ENCODE measurements at places on chromosomes 13 and 19.

DNA sequence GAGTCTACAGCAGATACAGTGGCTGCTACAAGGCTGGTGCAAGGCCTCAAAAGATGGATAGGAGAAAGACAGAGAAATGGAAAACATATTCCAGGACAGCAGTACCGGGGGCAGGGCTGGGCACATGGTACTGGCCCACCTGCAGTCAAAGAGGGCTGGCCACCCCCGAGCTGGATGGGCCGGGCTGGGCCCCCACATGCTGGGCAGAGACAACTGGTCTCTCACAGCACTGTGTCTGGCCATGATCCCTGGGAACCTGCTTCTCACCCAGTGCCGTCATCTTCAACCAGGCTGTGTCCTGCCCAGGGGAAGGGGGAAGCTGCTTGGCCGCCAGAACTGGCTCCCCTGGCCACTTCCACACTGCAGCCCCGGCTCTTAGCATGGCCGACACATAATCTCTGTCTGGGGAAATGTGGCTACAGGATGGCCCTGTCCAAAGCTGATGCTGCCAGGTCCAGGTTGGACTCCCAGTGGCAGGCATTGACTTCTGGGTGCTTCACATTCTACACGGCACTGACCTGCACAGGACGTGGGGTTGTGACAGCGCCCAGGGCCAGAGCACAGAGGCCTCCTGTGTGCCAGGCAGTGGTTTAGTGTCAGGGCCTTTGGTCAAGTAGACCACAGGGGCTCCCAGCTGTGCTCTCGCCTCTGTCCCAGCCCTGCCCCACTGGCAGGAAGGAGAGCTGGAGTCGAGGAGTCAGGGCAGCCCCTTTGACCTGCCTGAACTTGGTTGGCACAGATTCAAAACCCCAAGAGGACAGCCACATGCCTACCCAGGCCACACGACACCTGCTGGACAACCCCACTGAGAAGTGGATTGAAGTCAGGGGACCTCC lies 21.7 kb downstream of the PEPD start:
- no peak for DNase-seq

GRCh38 chr13:29355029-29355428 lies 240.5 kb downstream of the SLC7A1 start:
- no peak for DNase-seq

- no peak for DNase-seq
These were observed 370.3 kb upstream of the ATXN8OS start for GRCh38 chr13:69737129-69737935.

DNA sequence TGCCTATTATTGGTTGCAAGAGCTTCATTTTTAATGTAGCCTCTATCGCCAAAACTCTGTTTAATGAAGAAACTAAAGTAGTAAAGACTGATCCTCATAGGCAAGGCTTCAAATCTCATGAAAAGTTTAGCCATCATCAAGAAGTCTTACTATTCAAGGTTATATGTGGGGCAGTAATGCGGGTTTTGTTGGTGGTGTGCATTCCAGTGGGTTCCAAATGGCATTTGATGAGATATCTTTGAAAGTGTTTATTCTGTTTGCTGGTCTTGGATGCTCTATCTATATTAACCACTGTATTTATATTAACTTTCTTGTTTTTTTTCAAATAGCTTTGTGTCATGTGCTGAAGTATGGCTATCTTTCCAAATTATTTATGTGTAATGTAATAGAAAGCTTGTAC lies 72.2 kb downstream of the SERTM1 start:
- DNase-seq, result no peak

- no peak for DNase-seq
These were observed 1.5 kb downstream of the AKT2 start for GRCh38 chr19:40283414-40284250.

GRCh38 chr19:49916839-49917733 lies 11.9 kb upstream of the ATF5 start:
- no peak for DNase-seq

GRCh38 chr13:82220641-82221040 lies 1661.6 kb downstream of the SLITRK1 start:
- no peak for DNase-seq

DNA sequence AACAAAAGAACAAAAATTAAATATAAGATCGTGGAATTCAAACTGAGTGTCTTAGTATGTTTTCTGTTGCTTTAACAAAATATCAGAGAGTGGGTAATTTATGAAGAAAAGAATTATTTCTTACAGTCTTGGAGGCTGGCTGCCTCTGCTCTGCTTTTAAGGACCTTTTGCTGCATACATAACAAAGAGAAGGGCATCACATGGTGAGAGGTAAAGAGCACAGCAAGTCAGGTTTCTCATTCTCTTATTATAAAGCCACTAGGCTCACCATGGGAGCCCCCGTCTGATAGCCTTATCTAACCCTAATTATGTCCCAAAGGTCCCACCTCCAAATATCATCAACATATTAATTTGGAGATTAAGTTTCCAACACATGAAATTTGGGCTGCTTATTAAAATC lies 231.3 kb downstream of the SLITRK6 start:
- DNase-seq, result no peak

DNA sequence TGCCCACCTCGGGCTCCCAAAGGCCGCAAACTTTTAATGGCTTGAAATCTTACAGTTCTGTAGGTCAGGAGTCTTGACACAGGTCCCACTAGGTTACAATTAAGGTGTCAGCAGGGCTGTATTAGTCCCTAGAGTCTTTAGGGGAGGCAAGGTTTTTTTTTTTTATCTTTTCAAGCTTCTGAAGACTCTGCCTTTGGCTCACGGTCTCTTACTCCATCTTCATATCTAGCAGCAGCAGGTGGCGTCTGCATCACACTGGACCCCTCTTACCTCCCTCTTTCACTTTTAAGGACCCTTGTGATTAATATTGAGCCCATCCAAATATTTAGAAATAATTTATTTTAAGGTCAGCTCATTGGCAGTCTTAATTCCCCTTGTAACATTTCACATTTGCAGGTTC lies 11.6 kb downstream of the MIR17HG start:
- DNase-seq, result no peak

- no peak for DNase-seq
These were observed 94.3 kb upstream of the MBNL2 start for GRCh38 chr13:97127842-97128241.

DNA sequence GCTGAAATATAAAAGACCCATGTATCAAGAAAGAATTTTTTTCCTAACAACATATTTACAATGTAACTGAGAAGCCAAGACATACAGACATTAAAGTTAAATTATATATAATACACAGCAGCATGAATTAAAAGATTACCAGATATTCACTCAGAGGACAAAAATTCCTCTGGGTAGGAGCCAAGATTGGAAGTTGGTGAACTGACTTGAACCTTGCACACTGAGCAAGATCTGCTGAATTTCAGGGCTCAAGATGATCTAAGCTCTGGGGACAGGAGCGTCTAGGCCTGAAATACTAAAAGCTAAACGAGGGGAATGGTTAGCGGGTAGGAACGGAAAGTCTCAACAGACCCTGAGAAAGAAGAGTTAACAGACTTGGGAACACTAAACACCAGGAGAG lies 8.5 kb downstream of the FOXO1 start:
- DNase-seq, result no peak

GRCh38 chr13:108346376-108346775 lies 76.9 kb downstream of the TNFSF13B start:
- DNase-seq, result no peak

DNA sequence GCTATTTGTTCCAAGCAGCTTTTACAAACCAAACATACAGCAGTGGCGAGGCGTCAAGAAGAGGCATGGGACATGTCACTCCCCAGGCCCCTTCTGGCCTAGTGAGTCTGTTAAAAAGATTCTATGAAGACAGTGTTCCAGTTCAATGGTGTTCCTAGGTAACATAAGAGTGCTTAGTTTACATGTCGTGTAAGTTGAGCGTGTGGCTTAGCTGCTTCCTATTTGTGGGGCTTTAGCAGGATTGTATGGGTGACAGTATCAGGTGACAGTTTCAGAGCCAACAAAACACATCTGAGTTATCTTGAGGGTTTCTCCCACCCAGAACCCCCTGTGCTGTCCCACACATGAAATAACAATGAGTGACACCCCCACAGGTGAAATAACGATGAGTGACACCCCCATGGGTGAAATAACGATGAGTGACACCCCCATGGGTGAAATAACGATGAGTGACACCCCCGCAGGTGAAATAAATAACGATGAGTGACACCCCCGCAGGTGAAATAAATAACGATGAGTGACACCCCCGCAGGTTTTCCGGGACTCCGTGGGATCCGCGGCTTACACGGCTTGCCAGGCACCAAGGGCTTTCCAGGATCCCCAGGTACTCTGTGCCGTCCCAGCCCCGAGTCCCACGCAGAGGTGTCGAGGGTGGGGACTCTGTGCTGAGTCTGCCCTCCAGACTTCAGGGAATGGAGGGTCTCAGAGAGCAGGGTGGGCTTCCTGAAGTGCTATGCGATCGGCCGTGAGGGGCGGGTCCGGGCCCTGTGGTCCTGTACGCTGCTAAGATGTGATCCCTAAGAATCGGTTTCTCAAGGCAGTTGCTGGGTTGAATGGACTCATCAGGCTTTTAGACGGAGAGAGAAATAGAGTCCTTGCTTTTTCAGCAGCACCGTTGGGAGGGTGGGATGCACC lies 68.6 kb downstream of the RAB20 start:
- DNase-seq, result no peak

DNA sequence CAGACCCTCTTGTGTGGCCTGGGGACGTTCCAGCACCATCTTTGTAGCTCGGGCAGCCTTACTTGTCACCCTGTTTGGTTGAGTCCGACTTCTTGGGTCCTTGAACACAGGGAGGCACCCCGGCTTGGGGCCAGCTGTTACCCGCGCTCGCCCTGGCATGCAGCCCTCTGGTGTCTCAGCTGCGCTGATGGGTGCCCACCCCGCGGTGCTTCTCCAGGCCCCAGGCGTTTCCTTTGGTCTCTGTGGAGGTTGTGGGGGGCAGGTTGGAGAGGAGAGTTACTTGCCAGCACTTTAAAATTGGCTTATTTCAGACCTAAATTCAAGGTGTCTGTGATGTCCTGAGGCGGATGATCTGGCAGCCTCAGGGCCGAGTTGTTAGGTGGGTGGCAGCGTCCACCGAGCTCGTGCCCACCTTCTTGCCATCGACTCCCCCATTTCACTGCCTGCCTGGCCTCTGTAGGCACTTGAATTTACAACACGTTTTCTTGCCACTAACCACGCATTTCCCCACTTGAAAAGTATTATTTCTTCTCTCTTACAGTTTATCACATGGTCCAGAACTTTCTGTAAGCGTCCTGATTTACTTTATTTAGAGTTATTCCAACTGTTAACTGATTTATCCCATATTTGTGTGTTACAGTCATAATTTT lies 16.9 kb downstream of the UBAC2 start:
- no peak for DNase-seq

- no peak for DNase-seq
These were observed 748 bp upstream of the ZNF552 start for GRCh38 chr19:57815247-57816075.

GRCh38 chr19:30089086-30089665 lies 147.1 kb downstream of the URI1 start:
- DNase-seq, result no peak

DNA sequence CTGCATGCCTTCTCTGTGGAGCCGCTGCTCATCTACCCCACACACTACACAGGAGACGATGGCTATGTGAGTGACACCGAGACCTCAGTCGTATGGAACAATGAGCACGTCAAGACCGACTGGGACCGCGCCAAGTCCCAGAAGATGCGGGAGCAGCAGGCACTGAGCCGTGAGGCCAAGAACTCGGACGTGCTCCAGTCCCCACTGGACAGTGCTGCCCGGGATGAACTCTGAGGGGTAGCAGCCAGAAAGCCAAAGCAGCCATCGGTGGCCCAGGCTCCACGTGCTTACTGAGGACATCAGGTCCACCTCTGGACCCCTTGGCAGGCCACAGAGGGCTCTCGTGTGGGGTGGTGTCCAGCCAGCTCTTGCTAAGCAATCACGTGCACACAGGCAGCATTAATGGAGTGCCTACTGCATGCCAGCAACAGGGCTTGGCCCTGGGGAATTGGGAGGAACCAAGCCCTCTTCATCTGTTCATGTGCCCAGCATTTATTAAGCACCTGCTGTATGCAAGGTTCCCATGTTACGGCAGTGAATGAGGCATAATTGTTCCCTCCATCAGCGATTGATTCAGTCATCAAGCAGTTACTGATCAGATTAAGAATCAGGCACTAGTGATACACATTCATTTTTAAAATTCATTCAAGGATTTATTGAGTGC lies 25.9 kb downstream of the COLGALT1 start:
- DNase-seq, result no peak

DNA sequence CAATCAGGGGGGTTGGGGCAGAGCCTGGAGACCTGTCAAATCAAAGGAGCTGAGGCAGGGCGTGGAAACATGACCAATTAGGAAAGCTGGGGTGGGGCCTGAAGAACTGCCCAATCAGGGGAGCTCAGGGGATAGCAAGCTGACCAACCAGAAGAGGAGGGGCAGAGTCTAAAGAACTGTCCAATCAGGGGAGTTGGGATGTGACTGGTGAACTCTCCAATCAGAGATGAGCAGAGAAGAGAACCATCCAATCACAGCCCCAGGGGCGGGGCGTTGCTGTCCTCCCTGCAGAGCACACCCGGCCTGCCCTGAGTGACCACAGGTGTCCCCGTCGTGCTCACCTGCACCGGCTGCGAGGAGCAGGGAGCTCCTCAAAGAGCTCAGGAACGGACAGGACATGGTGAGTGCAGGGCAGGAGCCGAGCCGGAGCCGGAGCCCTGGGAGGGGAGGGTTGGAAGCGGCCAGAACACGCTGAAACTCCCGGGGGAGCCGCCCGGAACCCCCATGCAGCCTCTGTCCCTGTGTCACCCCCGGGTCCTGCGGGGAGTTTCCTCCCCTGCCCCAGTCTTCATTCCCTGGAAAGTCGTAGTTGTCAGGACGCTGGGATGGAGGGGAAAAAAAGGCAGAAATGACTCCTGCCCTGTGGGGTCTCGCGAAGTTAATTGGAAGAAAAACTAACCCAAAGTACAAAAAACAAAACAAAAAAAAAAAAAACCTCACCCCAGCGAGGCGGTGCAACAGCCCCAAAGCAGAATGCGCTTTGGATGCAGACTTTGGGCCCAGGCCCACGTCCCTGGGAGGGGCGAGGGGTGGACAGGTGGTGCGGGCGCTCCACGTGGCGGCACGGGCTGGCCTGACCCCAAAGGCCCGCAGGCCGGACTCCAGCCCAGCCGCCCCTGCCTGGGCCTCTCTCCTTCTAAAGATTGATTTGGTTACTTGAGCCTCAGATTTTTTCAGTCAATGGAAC lies at the start of gene ZNF556:
ZNF556 (plus strand) TSS at position 311 of the 967 bp plus-strand sequence; CDS start at position 398, 87 bp downstream.
- no peak for DNase-seq

All from GM06990 (cell line).